ENCODE measurements at places on chromosomes 1 and 21.

- no peak for DNase-seq
Observed at GRCh38 chr21:33278721-33279120, 12.6 kb downstream of the IL10RB start.

GRCh38 chr21:32548978-32549377 is 36.3 kb downstream of the TCP10L start:
- no peak for DNase-seq

DNA sequence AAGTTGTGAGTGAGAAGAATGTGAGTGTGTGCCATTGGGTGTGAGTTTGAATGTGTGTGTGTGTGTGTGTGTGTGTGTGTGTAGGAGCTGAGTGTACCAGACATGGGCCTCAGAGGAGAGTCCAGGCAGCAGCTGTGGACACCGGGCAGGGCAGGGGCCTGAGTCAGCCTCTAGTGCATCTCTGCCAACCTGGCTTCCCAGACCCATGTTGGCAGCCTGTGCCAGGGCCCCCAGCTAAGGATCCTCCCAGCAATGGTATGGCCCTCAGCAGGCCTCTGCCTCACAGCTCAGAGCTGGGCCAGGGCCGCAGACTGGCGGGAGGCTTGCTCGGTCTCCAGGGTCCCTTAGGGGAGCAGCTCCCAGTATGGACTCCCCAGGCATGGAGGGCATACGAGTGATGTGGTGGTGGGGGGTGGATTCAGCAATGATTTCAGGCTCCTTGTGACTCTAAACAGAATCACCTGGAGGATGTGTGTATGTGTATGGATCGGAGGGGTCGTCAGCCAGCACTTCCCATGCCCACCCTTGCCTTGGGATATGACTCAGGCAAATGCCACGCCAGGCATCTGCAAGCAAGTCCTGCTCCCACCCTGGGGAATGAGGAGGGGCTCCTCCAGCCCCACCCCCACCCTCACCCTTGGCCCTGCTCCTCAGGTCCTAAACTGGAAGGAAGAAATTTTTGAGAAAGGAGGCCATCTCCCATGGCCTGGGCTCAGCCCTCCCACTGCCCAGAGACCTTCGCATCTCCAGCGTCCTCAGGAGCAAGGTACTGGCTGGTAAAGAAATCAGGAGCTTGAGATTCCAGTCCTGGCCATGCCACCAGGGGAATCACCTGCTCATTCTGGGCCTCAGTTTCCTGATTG is 1.8 kb upstream of the FOXO6 start:
- no peak for DNase-seq

DNA sequence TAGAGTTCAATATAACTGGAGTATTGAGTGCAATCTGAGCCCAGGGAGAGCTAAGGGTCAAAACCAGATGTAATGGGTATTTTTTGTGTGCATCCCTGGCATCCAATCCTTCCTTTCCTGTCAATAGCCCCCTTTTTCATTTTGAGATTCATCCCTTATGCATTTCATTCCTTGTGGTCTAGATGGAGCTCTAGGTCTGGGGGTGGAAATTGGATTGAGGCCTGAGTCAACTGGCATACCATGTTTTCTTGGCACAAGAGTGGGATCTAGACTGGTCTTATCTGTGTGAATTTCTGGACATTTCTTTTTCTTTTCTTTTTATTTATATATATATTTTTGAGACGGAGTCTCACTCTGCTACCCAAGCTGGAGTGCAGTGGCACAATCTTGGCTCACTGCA is 67.3 kb upstream of the RAB3GAP2 start:
- no peak for DNase-seq

DNA sequence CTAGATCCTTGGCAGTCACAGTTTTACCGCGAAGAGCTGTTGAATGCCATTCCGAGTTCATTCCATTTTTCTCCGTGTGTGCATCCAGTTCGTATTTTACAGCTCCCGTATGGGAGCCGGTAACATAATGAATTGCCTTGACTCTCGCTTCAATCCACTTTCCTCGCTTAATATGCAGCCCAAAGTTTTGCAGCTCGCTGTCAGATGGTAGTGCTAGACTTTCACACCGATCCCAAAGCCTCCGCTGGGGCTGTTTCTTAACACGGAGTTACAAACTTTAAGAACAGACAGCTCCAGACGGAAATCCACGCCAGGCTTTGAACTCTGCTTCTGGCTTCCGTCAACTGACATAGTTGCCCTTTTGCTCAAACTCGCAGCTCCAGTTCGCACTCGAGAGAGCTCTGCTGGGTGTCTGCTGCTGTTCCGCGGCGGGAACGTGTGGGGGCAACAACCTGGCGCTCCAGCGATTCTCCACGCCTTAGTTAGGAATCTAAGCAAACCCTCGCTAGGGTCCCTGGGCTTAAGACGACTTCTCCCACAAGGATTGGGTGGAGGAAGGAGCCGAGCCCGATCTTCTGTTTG is 3.5 kb upstream of the ARID1A start:
- peak; percentile 95 for DNase-seq

DNA sequence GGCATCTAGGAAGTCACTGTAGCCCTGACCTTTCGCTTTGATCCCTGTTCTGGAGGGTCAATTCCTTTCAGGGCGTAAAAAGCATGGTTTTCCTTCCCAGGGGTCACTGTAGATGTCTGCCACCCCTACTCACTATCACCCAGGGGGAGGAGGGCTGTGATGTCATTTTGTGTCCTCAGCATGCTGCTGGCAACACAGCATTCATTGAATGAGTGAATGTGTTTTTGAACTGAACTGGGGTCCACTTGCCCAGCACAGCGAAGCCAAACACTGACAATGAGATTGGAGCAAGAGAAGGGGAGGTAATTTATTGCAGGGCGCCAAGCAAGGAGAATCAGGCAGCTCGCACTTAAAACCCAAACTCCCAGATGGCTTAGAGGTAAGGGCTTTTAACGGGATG is 78.2 kb upstream of the PGBD5 start:
- no peak for DNase-seq

- DNase-seq: no peak
Observed at GRCh38 chr1:226874579-226875425, 4.4 kb downstream of the PSEN2 start.

DNA sequence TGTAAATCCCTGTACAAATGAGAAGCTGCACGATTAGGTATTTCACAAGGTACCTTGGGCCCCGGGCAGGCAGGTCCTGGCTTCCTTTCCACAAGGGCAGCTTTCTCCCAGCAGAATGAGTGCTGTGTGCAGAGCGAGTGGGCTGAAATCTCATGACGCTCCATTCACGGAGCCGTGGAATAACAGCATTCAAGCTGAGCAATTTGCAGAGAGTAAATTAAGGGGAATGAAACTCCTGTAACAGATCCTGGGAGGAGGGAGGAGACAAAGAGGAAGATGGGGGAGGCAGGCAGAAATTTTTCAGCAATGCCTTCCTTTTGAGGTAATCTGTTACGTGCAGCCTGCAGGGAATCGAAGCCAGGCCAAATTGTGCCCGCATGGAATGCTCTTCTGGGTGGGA is 239.9 kb downstream of the TNR start:
- DNase-seq: no peak

DNA sequence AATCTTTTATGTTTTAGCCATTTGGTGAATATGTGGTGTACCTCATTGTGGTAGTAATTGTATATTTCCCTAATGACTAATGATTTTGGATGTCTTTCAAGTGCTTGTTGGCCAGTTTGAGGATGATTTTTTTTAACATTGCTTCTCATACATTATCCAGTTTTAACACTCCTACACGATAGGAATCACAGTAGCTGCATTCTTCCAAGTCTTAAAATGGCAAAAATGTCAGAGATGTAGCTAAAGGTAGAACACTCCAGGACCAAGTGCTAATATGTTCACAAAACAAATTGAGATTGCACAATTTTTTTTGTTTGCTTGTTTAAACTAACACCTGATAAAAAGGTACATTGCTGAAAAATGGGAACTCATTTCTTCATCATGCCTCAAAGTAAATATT is 11.7 kb downstream of the USP25 start:
- no peak for DNase-seq

Data from NCI-H526 (cell line).